Esophagus squamous epithelium (tissue), 5 donors: ENCODE measurements at places on chromosomes 2 and 18.

GRCh38 chr2:150099805-150100204, 387.7 kb downstream of the RND3 start:
- H3K27me3 ChIP-seq: no peaks in the 10 kb centered on the region
- H3K27ac ChIP-seq: no peak overlapping the region
- peaks cover 16% of the 10 kb centered on the region for H3K4me1 ChIP-seq
- no peak for DNase-seq
- H3K36me3 ChIP-seq: no peaks in the 10 kb centered on the region

DNA sequence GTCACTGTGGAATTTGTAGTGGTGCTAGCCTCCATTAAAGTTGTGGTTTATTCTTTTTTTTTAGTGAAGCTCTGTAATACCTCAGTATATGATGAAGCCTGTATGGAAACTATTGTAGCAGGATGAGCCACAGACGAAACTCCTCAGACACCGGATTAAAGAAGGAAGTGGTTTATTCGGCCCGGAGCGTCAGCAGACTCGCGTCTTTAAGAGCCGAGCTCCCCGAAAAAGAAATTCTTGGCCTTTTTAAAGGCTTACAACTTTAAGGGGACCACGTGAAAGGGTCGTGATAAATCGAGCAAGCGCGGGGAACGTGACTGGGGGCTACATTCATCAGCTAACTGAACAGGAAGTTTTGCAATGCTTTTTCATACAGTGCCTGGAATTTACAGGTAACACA, 8.1 kb upstream of the CCL20 start:
- H3K27ac ChIP-seq: no peak overlapping the region
- H3K4me3 ChIP-seq: no peak overlapping the region

DNA sequence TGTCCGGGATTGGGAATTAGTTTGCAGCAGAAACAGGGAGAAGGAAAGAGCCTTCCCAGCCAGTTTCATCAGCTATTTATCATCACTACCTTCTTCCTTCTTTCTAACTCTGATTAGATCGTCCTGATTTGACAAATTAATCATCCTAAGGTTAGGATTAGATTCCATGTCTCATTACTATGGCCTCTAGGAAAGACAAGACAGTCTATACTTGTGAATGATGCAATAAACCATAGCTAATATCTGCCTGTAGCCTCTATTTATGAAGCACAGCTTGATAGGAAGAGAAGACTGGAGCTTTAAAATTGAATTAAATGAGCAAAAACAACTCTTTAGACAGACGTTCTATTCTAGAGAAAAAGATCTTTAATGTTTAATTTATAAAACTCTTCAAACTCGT, 25.2 kb upstream of the FRZB start:
- no peak for DNase-seq
- H3K36me3 ChIP-seq: no peaks in the 10 kb centered on the region
- no peak overlapping the region for H3K4me3 ChIP-seq
- H3K4me1 ChIP-seq: no peaks in the 10 kb centered on the region
- H3K27me3 ChIP-seq: no peaks in the 10 kb centered on the region

DNA sequence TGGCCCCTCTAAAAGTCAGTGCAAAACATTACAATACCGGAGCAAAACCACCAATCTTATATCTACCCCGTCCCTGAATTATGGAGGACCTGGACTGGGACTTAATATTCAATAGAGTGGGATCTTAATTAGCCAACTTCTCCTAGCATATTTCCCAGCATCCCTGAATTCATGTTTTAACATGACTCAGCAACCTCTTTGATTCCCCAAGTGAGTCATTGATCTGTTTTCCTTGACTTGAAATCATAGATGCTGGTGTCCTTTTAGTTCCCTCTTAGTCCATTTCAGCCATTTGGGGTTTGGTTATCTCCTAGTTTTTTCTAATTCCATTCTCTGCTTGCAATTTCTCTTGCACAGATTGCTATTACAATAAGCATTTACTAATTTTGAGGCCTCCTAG, 677.7 kb upstream of the CELF4 start:
- H3K36me3 ChIP-seq: no peaks in the 10 kb centered on the region
- no peak overlapping the region for H3K27ac ChIP-seq
- H3K27me3 ChIP-seq: no peaks in the 10 kb centered on the region
- DNase-seq: no peak
- H3K4me1 ChIP-seq: no peaks in the 10 kb centered on the region

DNA sequence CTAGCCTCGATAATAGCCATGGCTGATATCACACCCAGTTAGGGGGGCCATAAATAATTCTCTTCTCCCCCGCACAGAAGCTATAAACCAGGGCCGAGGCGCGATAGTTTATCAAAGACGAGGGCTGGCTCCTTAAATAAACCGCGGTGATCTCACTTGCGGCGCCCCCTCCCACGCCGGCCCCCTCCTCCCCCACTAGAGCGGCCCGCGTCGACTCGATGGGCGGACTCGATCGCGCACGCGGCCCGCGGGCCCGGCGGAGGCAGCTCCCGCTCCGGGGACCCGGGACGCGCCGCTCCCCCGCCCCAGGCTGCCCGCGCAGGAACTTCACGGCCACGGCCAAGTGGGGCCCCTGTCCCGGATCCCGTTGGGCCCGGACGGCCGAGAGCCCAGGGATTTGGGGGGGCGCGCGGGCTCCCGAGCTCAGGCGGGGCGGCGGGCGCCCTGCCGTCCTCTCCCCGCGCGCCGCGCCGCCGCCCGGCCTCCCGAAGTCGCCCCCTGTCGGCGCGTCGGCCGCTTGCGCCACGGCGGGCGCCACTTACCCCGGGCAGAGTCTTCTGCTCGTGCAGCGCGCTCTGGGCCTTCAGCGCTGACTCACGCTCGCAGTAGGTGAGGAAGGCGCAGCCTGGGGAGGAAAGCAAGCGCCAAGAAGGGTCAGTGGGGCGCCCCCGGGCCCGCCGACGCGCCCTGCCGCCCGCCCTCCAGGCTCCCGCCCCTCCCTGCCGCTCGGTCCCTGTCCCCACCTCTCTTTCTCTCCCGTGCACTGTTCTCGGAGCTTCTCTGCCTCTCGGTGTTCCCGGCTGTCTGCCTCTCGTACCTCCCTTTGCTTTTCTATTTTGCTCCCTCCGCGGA, 80.4 kb downstream of the CELF4 start:
- H3K27me3 ChIP-seq: no peaks in the 10 kb centered on the region
- no peak overlapping the region for H3K27ac ChIP-seq
- DNase-seq: no peak
- H3K4me3 ChIP-seq: peak overlapping the region; percentile 53
- peaks cover 4% of the 10 kb centered on the region for H3K4me1 ChIP-seq

DNA sequence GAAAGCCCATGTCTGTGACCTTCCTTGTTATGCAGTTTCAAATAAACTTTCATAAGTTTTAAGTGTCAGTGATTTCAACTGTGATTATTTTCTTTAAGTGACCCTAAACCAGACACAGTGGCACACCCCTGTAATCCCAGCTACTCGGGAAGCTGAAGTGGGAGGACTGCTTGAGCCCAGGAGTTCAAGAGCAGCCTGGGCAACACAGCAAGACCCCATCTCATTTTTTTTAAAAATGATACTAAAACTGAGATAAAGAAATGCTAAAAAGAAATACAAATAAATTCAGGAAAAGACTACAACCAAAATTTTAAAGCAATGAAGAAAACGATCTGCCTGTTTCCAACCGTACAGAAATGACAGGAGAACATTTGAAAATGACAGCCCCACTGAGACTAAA, 54.2 kb downstream of the ROCK2 start:
- H3K36me3 ChIP-seq: no peaks in the 10 kb centered on the region
- H3K27ac ChIP-seq: no peak overlapping the region
- H3K4me3 ChIP-seq: no peak overlapping the region
- H3K4me1 ChIP-seq: peaks cover 15% of the 10 kb centered on the region
- H3K27me3 ChIP-seq: no peaks in the 10 kb centered on the region

DNA sequence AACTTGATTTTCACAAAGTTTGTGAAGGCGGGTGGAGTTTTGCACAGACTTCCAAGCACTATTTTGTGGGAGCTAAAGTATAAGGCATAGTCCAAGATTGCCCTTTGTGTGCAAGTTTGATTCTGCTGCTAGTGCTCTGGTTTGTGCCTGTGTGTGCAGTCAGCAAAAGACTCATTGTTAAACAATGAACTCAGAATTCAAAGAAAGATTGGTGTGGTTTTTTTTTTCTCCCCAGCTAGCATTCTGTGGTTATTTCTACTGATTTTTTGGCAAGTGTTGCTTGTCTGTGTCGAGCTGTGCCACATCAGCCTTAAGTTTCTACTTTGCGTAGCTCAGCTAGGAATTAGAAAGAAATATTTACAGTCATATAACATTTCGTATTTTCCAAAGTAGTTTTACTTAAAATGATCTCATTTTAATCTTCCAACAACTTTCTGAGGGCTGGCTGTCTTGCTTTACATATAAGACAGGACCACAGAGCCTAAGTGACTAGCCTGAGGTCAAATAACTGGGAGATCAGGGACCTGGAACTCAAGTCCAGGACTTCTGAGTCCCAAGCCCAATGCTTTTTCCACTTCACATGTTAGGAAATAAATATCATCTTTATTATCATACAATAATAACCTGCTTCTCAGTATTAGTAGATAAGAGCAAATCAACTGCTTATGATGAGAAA, 69.8 kb downstream of the BABAM2 start:
- H3K4me3 ChIP-seq: no peak overlapping the region
- H3K27me3 ChIP-seq: no peaks in the 10 kb centered on the region
- H3K36me3 ChIP-seq: no peaks in the 10 kb centered on the region
- no peak for DNase-seq

GRCh38 chr2:211982162-211982561, 556.4 kb downstream of the ERBB4 start:
- no peaks in the 10 kb centered on the region for H3K36me3 ChIP-seq
- H3K4me1 ChIP-seq: no peaks in the 10 kb centered on the region
- DNase-seq: no peak
- no peak overlapping the region for H3K4me3 ChIP-seq
- no peaks in the 10 kb centered on the region for H3K27me3 ChIP-seq
- no peak overlapping the region for H3K27ac ChIP-seq

DNA sequence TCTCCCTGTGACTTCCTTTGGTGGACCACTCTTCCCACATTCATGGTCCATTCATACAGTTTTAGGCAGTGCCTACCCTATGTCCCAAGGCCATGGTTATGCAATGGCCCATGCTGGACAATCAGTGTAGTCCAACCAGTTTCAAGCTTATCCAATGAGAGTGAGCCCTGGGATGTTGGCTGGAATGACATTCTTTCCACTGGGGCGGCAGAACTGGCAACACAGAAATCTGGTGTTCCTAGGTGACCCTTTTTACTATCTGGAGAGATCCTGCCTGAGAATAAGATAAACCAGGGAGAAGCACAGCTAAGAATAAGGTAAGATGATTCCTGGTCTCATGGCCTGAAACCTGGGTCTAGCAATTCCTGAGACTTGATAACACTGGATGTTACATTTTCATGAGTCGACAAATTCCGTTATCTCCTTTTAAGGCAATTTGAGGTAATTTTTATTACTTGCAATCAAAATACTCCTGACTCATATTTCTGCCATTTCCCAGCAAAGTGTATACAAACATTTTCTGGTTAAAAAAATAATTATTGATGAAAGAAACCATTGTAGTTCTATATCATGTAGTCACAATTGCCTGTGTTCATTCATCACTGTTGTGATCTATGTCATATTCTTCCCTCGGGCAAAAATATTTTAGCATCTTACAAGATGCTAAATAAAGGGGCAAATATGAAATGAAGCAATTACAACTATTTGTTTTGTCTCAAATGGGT, 271.5 kb upstream of the LYPD1 start:
- H3K4me1 ChIP-seq: no peaks in the 10 kb centered on the region
- H3K36me3 ChIP-seq: no peaks in the 10 kb centered on the region
- H3K27ac ChIP-seq: no peak overlapping the region
- no peak for DNase-seq
- H3K4me3 ChIP-seq: no peak overlapping the region

GRCh38 chr2:227610123-227610522, 4.5 kb downstream of the SCYGR3 start:
- no peak for DNase-seq
- H3K27ac ChIP-seq: no peak overlapping the region
- H3K27me3 ChIP-seq: no peaks in the 10 kb centered on the region
- no peaks in the 10 kb centered on the region for H3K36me3 ChIP-seq
- no peak overlapping the region for H3K4me3 ChIP-seq

- no peak overlapping the region for H3K4me3 ChIP-seq
- no peaks in the 10 kb centered on the region for H3K27me3 ChIP-seq
- DNase-seq: no peak
- H3K27ac ChIP-seq: no peak overlapping the region
These were observed 7.2 kb downstream of the ALKAL2 start for GRCh38 chr2:280650-281110.

GRCh38 chr2:171044416-171044815, 115.4 kb downstream of the GORASP2 start:
- no peak overlapping the region for H3K4me3 ChIP-seq
- peaks cover 96% of the 10 kb centered on the region for H3K36me3 ChIP-seq
- H3K4me1 ChIP-seq: no peaks in the 10 kb centered on the region

DNA sequence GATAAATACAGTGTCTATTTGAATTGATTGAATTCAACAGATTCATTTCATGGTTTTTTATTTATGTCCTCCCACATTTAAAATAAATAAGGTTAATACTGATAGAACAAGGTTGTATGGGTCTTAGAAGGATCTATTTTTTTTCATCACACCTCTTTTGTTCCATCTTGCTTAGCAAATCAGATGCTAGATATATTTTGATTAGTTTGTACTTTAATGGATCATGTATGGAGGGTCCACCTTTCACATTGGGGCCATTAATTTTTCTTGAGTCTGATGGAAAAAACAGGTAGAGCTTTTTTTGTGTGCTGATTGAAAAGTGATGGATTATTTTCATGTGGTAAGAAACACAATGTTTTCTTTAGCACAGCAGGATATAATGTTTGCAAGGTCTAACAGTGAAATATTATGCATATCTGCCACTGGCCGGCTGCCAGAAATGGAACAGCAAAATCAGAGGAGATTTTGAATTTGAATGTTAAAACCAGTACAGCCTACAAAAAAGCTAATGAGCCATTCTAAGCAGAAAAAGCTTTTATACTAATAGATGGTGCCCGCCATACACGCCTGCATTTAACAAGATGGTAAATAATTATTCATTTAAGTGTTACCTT, 188.1 kb upstream of the ETAA1 start:
- no peak for DNase-seq
- no peaks in the 10 kb centered on the region for H3K4me1 ChIP-seq
- H3K4me3 ChIP-seq: no peak overlapping the region
- H3K27ac ChIP-seq: no peak overlapping the region

GRCh38 chr2:150167711-150168110, 319.8 kb downstream of the RND3 start:
- H3K4me1 ChIP-seq: no peaks in the 10 kb centered on the region
- H3K27me3 ChIP-seq: no peaks in the 10 kb centered on the region
- no peak for DNase-seq
- H3K27ac ChIP-seq: no peak overlapping the region
- no peak overlapping the region for H3K4me3 ChIP-seq
